ENCODE measurements at places on chromosomes 12 and 14. TPM values are rescaled to one million over a fixed set of nuclear protein-coding genes. Genes with fewer than 3 reads are reported as not detected.

Gene SLC6A15
- 101 TPM for total RNA-seq

GRCh38 chr12:93243689-93244513 lies 133.8 kb upstream of the NUDT4 start:
- peak; percentile 47 for DNase-seq

Gene P2RX2
- not detected for total RNA-seq

DNA sequence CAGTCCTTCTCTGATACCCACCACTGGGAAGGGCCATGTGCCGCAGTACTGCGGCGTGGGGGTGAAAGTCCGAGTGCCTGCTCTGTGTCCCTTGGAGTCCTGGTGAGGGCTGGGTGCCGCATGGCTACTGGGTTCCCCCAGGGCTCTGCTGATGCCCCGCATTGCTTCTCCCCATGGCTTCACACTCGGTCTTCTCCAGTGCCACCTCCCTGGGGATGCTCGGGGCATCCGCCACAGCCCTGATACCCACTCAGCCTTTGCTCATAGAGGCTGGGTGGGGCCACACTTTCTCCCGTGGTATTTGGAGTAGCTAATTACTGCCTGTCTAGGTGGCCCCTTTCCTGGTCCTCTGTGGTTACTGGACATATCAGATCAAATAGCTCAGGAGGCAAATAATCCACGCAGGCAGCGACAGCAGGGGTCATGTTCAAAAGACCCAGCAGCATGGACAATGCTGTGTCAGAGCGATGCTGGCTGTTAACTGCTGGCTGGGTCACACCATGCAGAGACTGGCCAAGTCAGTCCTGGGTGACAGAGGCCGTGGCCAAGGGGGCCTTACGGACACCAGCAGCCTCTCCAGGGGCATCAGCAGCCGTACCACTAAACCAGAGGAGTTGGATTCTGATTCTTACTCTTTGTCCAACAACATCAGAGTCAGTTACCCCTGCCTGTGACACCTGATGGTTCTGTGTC lies 106.5 kb downstream of the ADGRD1 start:
- no peak for DNase-seq
